Stimulated activated CD4-positive, alpha-beta T cell treated with anti-CD3 and anti-CD28 coated beads, TNF-alpha, amount 100 ng/mL, for 24 hours (primary cell): ENCODE measurements at places on chromosomes 3 and 15.

DNA sequence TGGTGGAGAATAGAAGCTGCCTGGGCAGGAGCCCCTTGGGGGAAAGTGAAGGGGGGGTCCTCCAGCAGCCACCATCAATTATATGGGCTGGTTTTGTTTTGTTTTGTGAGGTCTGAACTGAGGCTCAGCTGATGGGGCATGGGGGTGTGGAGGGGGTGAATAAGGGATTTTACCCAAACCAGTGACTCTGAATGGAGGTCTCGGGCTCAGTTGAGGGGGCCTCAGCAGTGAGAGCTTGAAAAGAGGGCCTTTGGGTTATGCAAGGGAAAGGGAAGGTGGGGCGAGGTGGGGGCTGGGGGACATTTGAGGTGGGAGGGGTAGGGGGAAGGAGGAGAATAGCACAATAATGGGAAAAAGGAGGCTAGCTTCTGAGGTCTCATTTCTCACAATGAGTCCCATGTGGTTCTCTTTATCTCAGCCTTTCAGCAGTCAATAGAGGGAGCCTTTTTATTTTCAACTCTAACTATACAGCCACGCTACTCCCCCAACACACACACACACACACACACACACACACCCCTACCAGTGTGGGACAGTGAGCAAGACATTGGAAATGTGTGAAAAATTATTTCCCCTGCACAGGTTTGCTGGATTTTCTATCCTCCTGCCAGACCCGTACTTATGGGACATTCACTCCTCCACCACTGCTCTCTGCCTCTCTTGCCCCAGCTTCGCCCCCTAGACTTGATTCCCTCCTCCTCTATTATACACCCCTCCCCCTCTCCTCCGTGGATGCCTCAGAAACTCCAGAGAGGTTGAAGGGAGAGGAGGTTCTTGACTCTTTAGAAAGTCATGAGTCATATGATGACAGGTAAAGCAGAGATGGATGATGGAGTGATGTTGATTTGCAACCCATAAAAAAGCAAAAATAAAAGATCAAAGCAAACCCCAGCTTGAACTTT lies 96.0 kb downstream of the GTPBP8 start:
- no peak for DNase-seq

DNA sequence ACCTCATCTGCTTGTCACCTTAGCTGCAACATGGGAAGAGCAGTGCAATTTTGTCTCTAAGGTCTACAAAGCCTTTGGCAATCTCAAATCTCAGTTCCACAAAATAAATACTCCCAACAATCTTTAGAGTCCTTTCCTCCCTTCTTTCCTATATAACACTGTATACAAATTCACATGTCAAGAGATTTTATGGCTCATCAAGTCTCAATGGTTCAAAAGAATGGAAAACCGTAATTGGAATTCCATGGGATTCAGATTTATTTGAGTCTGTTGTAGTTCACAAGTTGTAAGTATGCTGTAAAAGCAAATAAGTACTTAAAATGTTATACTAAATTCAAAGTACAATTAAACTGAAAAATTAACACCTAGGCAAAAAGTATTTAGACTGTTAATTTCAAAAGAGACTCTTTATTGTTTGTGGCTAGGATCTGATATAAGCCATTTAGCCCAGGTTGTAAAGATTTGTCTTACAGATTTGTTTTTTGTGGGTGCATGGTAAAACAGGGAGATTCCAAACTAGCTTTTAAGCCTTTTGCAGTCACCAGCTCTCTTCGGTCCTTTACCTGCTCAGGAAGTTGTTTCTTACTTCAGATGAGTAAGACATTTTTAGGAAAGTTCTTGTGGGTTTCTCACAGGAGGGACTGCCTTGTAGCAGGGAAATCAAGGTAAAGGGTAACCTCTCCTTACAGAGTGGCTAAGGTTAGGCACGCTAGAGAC lies 50.1 kb downstream of the CMSS1 start:
- no peak for DNase-seq

GRCh38 chr3:112778353-112778948 lies 68.2 kb downstream of the CD200R1L start:
- no peak for DNase-seq

GRCh38 chr15:70214276-70214675 lies 116.6 kb upstream of the TLE3 start:
- no peak for DNase-seq

DNA sequence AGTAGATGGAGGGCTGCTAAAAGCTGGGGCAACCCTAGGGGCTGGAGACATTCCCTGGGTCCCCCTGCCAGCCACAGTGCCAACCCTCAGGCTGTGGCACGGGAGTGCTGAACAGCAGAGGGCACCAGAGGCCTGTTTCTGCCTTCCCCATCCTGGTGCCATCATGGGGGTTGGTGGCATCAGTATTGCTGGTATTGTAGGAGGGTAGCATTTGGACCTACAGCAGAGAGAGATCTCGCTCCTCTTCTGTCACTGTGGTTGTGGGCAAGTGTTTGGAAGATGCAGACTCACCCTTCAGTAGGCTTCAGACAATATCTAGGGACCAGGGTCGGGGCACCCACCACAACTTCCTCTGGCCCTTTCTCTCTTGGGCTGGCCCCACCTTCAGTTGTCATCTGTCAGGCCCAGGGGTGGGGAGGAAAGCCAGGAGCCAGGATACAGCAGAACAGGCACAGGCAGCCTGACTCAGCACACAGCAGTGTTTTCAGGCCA lies 123.5 kb downstream of the RPLP1 start:
- peak; percentile 48 for DNase-seq

DNA sequence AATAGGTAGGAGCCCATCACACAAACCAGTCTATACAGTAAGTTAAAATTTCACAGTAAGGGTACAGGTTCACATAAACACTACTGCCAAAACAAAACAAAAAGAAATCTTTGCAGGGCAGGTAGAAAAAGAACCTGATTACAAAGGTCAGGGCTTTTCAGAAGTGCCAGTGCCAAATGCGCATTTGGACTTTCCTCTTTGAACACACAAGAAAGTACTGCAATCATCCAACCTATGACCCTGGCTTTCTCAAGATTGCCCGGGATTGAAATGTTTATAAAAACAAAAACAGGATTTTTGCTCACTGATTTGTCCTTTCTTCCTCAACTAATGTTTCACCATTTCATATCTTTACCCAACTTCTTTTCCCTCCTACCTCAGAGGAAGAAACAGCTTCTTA lies 47.4 kb downstream of the CBLB start:
- DNase-seq = no peak

DNA sequence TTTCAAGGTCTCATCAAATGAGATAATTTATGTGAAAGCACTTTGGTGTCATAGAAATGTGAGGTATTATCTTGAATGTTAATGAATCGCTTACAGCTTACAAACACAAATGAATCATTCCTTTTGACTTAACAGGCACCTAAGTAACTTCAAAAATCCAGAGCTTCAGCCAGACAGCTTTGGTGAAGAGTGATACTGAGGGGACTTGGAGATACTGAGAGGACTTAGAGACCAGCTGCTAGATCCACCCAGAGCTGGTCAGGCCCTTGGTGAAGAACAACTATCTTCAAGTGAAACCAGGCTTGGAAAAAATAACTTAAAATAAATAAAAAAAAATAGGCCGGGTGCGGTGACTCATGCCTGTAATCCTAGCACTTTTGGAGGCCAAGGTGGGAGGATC lies 16.2 kb upstream of the ZFYVE19 start:
- no peak for DNase-seq

GRCh38 chr15:70530503-70530902 lies 232.9 kb downstream of the UACA start:
- DNase-seq = no peak

GRCh38 chr3:124078953-124079911 lies 87.3 kb upstream of the ROPN1 start:
- DNase-seq = no peak

- DNase-seq = no peak
These were observed 82.5 kb downstream of the CHST2 start for GRCh38 chr3:143201870-143202752.

DNA sequence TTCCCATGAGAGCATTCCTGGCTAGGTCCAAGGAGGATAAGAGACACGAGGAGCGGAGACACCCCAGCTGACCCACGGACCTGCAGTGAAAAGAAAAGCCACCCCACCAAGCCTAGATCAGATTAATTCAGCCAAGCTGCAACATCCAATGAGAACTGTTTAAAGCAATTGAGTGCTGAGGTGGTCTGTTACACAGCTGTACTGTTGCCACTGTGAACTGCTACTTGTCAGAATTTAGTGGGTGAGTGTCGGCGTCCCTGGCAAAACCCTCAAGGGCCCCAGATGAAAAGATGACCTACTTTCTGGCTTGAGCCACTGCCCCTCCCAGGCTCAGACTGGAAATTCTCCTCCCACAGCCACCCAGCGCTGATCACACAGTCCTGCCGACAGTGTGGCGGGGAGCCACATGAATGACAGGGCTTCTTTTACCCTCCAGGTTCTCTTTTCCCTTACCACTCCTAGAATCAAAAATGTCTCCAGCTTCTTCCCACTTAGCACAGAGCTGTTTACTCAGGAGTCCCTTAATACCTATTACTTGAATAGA lies 26.4 kb upstream of the KBTBD12 start:
- DNase-seq = no peak

- no peak for DNase-seq
These were observed 31.3 kb downstream of the FBXO45 start for GRCh38 chr3:196599734-196600128.

GRCh38 chr3:36178018-36178417 lies 202.3 kb upstream of the STAC start:
- no peak for DNase-seq

DNA sequence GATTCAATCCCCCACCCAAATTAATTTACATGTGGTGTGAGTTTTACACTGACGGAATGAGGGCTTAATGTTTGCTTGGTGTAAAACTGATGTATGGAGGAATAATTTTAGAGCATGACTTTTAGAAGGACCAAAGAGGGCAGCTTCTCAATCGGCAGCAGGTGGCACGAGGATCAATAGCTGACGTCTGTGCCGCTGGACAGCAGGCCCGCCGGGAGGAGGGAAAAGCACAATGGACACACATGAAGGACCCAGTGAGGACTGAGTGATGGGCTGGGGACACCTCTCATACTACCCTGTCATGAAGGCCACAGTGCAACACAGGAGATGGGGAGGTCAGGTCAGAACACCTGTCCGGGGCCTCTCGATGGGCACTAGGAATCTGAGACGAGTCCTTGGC lies 61.4 kb upstream of the NSMCE3 start:
- DNase-seq = no peak

DNA sequence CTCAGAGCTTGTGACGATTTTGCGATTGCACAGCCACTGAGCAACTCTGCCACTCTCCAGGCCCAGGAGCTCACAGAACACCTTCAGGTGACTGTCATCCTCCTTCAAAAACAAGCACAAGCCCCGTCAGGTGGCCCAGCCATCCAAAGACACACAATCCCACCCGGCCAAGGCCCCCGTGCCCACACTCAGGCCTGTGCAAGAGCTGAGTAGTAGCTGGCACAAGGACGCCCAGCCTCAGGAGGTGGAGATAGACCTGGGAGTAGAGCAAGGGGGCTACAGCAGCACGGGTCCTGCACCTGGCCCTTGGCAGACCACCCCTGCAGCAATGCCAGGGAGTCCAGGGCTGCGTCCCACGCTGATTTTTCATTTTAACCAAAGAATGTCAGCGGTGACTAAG lies 34.6 kb downstream of the MYO5C start:
- no peak for DNase-seq

- no peak for DNase-seq
These were observed 632 bp upstream of the DHX36 start for GRCh38 chr3:154324919-154325318.

- DNase-seq = no peak
These were observed 44.8 kb upstream of the HACD2 start for GRCh38 chr3:123629747-123630047.

- DNase-seq = no peak
These were observed 68.8 kb downstream of the DNAJC13 start for GRCh38 chr3:132486099-132486498.

DNA sequence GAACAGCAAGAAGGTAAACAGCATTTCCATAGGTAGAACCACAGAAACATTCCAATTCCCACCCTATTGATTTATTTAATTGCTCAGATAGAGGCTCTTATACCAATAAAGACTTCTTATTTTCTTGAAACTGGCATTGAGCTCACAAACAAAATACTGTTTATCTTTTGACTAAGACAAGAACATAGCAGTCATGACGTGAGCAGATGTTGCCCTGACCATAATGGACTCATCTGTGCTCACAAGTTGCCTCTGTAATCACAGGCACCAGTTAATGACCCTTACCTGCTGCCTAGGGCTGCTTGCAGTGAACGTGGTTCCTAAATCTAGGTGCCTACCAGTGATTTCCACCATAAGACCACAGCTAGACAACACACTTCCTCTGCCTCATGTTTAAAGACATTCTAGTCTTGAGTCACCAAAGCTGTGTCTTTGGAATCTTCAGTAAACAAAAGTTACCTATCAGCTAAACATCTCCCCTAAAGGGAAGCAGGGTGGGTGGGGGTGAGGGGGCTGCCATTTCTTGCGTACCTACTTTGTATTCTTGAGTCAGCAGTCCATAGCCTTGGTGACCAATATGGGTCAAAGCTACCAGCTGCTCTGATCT lies 2.1 kb downstream of the FYCO1 start:
- no peak for DNase-seq

DNA sequence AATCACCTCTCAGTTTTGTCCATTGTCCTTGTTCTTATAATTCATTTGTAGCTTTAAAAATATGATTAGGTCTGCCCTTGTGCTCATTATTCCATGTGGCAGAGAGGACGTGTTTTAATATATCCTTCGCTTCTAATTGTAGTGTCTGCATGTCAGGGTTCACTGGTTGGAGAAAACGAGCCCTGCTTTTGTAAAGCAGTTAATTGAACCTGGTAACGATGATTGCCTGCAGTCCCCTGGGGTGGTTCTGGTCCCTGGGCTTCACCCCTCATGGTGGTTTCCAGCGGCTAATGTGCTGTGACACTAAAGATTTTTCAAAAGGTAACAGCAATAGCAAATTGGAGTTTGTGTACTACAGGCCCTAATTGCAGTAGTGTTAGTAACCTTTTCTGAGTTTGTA lies 299.6 kb downstream of the CACNA2D3 start:
- DNase-seq = no peak

GRCh38 chr15:69089258-69089657 lies 71.2 kb upstream of the GLCE start:
- DNase-seq = no peak

DNA sequence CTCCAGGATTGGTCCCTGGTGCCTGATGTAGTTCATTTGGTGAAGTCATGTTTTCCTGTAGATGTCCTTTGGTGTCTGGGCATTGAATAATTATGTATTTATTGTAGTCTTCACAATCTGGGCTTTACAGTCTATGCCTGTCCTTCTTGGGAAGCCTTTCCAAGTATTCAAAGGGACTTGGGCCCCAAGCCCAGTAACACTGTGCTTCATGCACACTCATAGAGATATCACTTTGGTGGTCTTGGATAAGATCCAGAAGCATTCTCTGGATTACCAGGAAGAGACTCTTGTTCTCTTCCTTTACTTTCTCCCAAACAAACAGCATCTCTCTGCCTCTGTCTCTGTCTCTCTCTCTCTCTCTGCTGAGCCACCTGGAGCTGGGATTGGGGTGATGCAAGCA lies 281.1 kb upstream of the GOLGA6L4 start:
- no peak for DNase-seq

GRCh38 chr15:83999396-84000135 lies 236.0 kb upstream of the GOLGA6L4 start:
- DNase-seq = no peak
